ENCODE measurements at places on chromosomes 1 and 21. TPM values are rescaled to one million over a fixed set of nuclear protein-coding genes. Genes with fewer than 3 reads are reported as not detected.

Gene GUCA2B
- not detected for total RNA-seq

Gene CFAP141
- total RNA-seq, result not detected

Gene CLDN17
- total RNA-seq, result not detected

Gene SMYD3
- total RNA-seq, result 25.5 TPM

Gene PRAMEF14
- not detected for total RNA-seq

Gene BEND5
- 5.6 TPM for total RNA-seq

Gene ENAH
- total RNA-seq, result 285 TPM

Gene ODF2L
- 21.5 TPM for total RNA-seq

Gene ATXN7L2
- 17.3 TPM for total RNA-seq

Gene CELA3A
- total RNA-seq, result not detected

Gene PPP1R15B
- total RNA-seq, result 45.9 TPM

Gene ARHGEF16
- total RNA-seq, result 48.1 TPM

Gene DDX59
- 14.0 TPM for total RNA-seq

Gene CHAF1B
- total RNA-seq, result 19.3 TPM

Gene AADACL3
- total RNA-seq, result 0.35 TPM

Gene SPRR2F
- total RNA-seq, result not detected

Gene C4BPB
- not detected for total RNA-seq

Gene SYT2
- 3.3 TPM for total RNA-seq

Gene CFH
- not detected for total RNA-seq

Gene TEDDM1
- not detected for total RNA-seq

Gene KCNE2
- total RNA-seq, result not detected

Gene RNU1-4
- total RNA-seq, result 2,051 TPM

Gene NECTIN4
- 0.33 TPM for total RNA-seq

Gene C1orf94
- total RNA-seq, result 1.9 TPM

Gene PTPN7
- 0.22 TPM for total RNA-seq

Gene IL19
- not detected for total RNA-seq

Gene DYRK3
- total RNA-seq, result 4.7 TPM

Gene TRIM46
- total RNA-seq, result 16.5 TPM

Gene IQGAP3
- total RNA-seq, result 24.5 TPM

Gene AHDC1
- total RNA-seq, result 23.7 TPM

Gene ITLN1
- total RNA-seq, result not detected

Gene RGL1
- 1.4 TPM for total RNA-seq

Gene RCSD1
- 0.26 TPM for total RNA-seq

Gene KLHDC8A
- 1.0 TPM for total RNA-seq

Gene MAP1LC3C
- total RNA-seq, result 3.5 TPM

Gene MKNK1
- total RNA-seq, result 13.4 TPM

Gene TINAGL1
- total RNA-seq, result 2.5 TPM

Gene ZNF683
- total RNA-seq, result not detected

Gene SYT11
- total RNA-seq, result 0.28 TPM

Gene LDLRAD1
- total RNA-seq, result not detected

Gene ADORA3
- total RNA-seq, result not detected

Measured in H9 (cell line).